ENCODE measurements at places on chromosomes 6 and 20. TPM values are rescaled to one million over a fixed set of nuclear protein-coding genes. Genes with fewer than 3 reads are reported as not detected.

GRCh38 chr20:43911066-43911465, 3.6 kb upstream of the TOX2 start:
- H3K27ac ChIP-seq, result no peak overlapping the region
- DNase-seq, result peak; percentile 62
- no peak overlapping the region for H3K4me3 ChIP-seq
- peaks cover 4% of the 10 kb centered on the region for H3K36me3 ChIP-seq
- peaks cover 16% of the 10 kb centered on the region for H3K27me3 ChIP-seq
- H3K4me1 ChIP-seq, result peaks cover 7% of the 10 kb centered on the region

DNA sequence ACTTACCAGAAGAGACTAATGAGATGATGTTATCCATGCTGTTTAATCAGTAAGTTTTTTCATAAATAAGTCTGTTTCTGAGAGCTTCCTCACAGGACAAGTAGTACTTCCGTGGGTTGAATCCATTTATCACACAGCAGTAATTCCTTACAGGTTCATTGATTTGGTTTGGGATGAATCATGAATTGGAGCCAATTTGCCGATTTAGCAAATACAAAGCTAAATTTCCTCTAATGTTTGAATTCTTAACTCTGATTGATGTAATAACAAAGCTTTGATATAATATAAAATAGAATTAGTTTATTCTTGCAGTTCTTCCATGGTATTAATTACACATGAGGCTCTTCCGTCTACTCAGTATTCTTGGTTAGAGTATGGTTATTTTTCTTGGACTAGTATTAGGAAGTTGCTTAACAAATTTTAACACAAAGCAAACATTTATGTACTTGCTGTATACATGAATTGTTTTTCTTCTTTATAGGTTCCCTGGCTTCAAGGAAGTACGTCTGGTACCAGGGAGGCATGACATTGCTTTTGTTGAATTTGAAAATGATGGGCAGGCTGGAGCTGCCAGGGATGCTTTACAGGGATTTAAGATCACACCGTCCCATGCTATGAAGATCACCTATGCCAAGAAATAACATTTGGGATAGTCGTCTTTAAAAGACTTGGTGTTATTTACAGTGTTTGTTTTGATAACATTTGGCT, 7.6 kb upstream of the OTOR start:
- no peaks in the 10 kb centered on the region for H3K27me3 ChIP-seq
- no peak overlapping the region for H3K27ac ChIP-seq
- no peak overlapping the region for H3K4me3 ChIP-seq
- H3K36me3 ChIP-seq, result peaks cover 48% of the 10 kb centered on the region
- DNase-seq, result no peak
- H3K4me1 ChIP-seq, result no peaks in the 10 kb centered on the region

DNA sequence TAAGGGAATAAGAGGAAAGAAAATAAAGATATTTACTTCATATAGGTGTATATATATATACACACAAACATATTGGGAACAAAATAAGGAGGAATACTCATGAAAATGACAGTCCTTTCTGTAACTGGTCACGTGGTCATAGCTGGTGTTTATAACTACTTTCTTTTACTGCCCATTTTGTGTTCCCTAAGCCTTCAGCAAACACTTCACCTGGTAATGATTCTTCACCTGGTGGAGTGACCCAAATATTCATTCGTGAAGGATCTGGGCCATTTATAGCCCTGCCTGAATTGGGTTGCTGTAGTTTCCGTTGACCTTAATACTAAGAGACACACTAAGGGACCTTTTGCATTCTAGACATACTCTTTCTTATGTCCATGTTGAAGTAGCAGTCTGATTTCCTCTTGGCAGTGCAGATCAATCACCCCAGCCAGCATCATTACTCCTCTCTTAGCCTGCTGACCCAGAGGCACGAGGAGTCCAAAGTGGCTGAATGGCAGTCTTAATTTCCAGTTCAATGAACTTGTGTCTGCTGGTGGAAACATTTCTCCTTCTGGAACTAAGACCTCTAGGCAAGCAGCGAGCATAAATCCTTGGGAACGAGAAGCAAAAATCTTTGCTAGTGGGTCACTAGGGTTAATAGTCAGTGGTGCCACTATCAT, 39.9 kb upstream of the IYD start:
- H3K4me1 ChIP-seq, result no peaks in the 10 kb centered on the region
- H3K27ac ChIP-seq, result no peak overlapping the region
- H3K4me3 ChIP-seq, result no peak overlapping the region
- no peak for DNase-seq

DNA sequence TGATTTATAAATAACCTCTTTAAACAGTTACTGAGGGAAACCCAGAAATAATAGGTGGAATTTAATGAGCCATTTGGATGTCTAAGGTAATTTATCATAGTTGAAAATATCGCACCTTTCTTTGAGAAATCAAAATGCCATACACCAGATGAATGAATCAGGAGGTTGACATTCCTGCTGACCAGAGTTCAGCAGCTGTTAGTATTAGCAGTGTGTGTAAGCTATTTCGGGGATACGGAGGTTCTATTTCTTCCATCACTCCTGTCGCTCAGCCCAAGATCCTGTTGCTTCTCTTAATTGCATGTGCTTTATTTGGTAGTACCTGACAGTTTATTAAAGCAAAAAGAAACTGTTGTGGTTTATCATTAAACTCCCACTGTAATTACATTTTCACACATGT, 67.1 kb downstream of the HDGFL1 start:
- DNase-seq, result no peak
- no peak overlapping the region for H3K27ac ChIP-seq
- H3K36me3 ChIP-seq, result no peaks in the 10 kb centered on the region
- no peak overlapping the region for H3K4me3 ChIP-seq
- no peaks in the 10 kb centered on the region for H3K27me3 ChIP-seq

GRCh38 chr6:33213166-33213988, 5.1 kb downstream of the RING1 start:
- no peaks in the 10 kb centered on the region for H3K27me3 ChIP-seq
- no peaks in the 10 kb centered on the region for H3K36me3 ChIP-seq
- no peak for DNase-seq
- H3K27ac ChIP-seq, result no peak overlapping the region
- H3K4me1 ChIP-seq, result 0 out of 2 replicates have a peak, but pooled peaks cover 5% of the 10 kb centered on the region
- peak overlapping the region; percentile 43 for H3K4me3 ChIP-seq

GRCh38 chr6:162178666-162179065, 548.9 kb downstream of the PRKN start:
- no peak overlapping the region for H3K27ac ChIP-seq
- no peaks in the 10 kb centered on the region for H3K36me3 ChIP-seq
- no peaks in the 10 kb centered on the region for H3K4me1 ChIP-seq
- no peak for DNase-seq
- peaks cover 4% of the 10 kb centered on the region for H3K27me3 ChIP-seq

- peaks cover 16% of the 10 kb centered on the region for H3K4me1 ChIP-seq
- no peaks in the 10 kb centered on the region for H3K27me3 ChIP-seq
- H3K27ac ChIP-seq, result peak overlapping the region; percentile 50
- H3K36me3 ChIP-seq, result no peaks in the 10 kb centered on the region
These were observed 299.9 kb upstream of the SUPT3H start for GRCh38 chr6:45677381-45678284.

DNA sequence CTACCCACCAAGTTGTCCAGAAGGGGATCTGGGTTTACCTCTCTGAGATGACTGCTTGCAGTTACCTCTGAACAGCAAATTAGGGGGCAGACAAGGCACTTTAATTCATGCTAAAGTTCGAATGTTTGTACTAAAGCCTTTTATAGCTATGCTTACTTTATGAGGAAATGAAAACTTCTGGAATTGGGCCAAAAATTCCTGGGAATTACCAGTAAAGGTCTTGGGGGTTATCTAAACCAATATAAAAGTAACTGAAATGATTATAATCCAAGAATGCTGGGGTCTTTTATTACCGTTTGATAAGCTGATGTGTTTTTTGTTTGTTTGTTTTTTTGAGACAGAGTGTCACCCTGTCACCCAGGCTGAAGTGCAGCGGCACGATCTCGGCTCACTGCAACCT, 7.9 kb upstream of the LZTS3 start:
- H3K36me3 ChIP-seq, result no peaks in the 10 kb centered on the region
- no peak overlapping the region for H3K27ac ChIP-seq
- H3K27me3 ChIP-seq, result no peaks in the 10 kb centered on the region
- no peaks in the 10 kb centered on the region for H3K4me1 ChIP-seq
- no peak for DNase-seq

DNA sequence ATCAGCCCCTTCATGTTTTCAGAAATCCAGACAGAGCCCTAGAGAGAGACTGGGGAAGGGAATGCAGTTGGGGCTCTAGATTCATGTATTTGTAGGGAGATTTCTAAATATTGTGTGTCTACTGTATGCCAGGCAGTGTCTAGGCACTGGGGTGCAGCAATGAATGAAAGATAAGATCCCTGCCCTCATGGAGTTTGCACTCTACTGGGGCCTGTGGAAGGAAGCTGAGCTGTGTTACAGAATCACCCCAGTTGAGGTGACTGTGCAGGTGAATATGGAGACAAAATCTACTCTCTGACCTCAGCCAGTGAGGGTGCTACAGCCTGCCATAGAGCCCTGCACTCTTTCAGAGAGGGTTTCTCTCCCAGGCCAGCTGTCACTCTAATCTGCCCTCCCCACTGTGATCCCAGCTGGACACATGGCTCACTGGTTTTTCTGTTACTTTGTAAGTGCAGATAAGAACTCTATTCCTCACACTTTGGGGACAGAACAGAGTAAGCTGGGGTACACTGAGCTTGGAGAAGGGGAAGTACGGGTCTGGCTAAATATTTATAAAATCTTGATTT, 69.2 kb upstream of the E2F3 start:
- no peaks in the 10 kb centered on the region for H3K36me3 ChIP-seq
- no peak for DNase-seq
- H3K4me3 ChIP-seq, result no peak overlapping the region
- no peak overlapping the region for H3K27ac ChIP-seq
- peaks cover 65% of the 10 kb centered on the region for H3K27me3 ChIP-seq

GRCh38 chr6:147942363-147942762, 400.3 kb upstream of the SASH1 start:
- no peaks in the 10 kb centered on the region for H3K4me1 ChIP-seq
- no peak for DNase-seq
- H3K36me3 ChIP-seq, result no peaks in the 10 kb centered on the region
- H3K27me3 ChIP-seq, result no peaks in the 10 kb centered on the region
- no peak overlapping the region for H3K27ac ChIP-seq
- H3K4me3 ChIP-seq, result no peak overlapping the region

- H3K27me3 ChIP-seq, result no peaks in the 10 kb centered on the region
- no peaks in the 10 kb centered on the region for H3K36me3 ChIP-seq
- H3K27ac ChIP-seq, result no peak overlapping the region
- no peak for DNase-seq
- no peak overlapping the region for H3K4me3 ChIP-seq
These were observed 264.5 kb downstream of the KIF16B start for GRCh38 chr20:16308754-16309153.

DNA sequence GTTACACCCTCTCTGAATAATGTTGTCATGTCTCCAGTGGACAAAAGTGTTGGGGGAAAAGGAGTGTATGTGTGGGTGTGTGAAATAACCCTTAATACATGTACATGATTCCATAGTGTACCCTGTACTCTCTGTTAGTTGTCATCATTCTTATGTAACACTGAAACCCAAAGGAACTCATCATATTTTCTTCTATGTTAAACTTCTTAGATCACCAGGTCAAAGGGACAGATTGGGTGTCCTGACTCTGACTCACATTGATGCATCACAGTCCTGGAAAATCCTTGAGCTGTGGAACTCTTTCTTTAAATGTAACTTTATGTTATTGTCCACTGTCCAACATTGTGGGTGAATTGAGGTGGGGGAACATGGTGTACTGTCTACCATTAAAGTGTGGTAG, 350.5 kb downstream of the DHX35 start:
- H3K4me3 ChIP-seq, result no peak overlapping the region
- H3K27ac ChIP-seq, result no peak overlapping the region
- H3K27me3 ChIP-seq, result no peaks in the 10 kb centered on the region
- DNase-seq, result no peak
- no peaks in the 10 kb centered on the region for H3K36me3 ChIP-seq

- H3K4me1 ChIP-seq, result peaks cover 35% of the 10 kb centered on the region
- H3K27me3 ChIP-seq, result no peaks in the 10 kb centered on the region
- no peaks in the 10 kb centered on the region for H3K36me3 ChIP-seq
- peak; percentile 44 for DNase-seq
- H3K27ac ChIP-seq, result peak overlapping the region; percentile 40
- no peak overlapping the region for H3K4me3 ChIP-seq
These were observed 33.7 kb downstream of the GJA10 start for GRCh38 chr6:89927791-89928550.

GRCh38 chr6:53302678-53303360, 45.9 kb downstream of the ELOVL5 start:
- peak overlapping the region; percentile 48 for H3K4me3 ChIP-seq
- peaks cover 55% of the 10 kb centered on the region for H3K4me1 ChIP-seq
- no peaks in the 10 kb centered on the region for H3K36me3 ChIP-seq
- H3K27ac ChIP-seq, result peak overlapping the region; percentile 98
- DNase-seq, result peak; percentile 92

DNA sequence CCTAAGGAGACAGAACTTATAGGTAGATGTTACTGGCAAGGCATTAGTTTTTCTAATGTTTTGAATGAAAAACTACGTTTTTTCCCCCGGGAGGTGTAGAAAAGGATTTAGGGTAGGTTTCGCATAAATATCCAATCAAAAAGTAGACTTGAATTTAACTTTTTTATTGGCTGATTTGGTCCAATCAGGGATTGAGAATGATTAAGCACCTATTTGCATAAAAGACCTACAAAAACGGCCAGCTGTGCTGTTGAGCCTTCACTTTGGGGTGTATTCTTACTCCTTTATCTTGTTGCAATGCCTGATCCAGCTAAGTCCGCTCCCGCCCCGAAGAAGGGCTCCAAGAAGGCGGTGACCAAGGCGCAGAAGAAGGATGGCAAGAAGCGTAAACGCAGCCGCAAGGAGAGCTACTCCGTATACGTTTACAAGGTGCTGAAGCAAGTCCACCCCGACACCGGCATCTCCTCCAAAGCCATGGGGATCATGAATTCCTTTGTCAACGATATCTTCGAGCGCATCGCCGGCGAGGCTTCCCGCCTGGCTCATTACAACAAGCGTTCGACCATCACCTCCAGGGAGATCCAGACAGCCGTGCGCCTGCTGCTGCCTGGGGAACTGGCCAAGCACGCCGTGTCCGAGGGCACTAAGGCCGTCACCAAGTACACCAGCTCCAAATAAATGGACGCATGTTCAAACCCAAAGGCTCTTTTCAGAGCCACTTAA, 113.5 kb upstream of the BTN3A2 start:
- H3K4me3 ChIP-seq, result peak overlapping the region; percentile 69
- no peaks in the 10 kb centered on the region for H3K36me3 ChIP-seq
- H3K27ac ChIP-seq, result peak overlapping the region; percentile 73
- no peaks in the 10 kb centered on the region for H3K27me3 ChIP-seq
- peak; percentile 78 for DNase-seq
- H3K4me1 ChIP-seq, result no peaks in the 10 kb centered on the region

- peaks cover 37% of the 10 kb centered on the region for H3K27me3 ChIP-seq
- no peaks in the 10 kb centered on the region for H3K36me3 ChIP-seq
- H3K27ac ChIP-seq, result no peak overlapping the region
These were observed 5.5 kb downstream of the CPXM1 start for GRCh38 chr20:2794866-2795447.

RSPH9 gene
- total RNA-seq, result not detected

CD24 gene
- 125 TPM for total RNA-seq

COL9A1 gene
- total RNA-seq, result not detected
